Astrocyte (in vitro differentiated cells and primary cell): ENCODE measurements at places on chromosomes 5 and 9. TPM values are rescaled to one million over a fixed set of nuclear protein-coding genes. Genes with fewer than 3 reads are reported as not detected.
A peak's percentile ranks its signal among the peaks of the same experiment; 100 is the strongest.

DNA sequence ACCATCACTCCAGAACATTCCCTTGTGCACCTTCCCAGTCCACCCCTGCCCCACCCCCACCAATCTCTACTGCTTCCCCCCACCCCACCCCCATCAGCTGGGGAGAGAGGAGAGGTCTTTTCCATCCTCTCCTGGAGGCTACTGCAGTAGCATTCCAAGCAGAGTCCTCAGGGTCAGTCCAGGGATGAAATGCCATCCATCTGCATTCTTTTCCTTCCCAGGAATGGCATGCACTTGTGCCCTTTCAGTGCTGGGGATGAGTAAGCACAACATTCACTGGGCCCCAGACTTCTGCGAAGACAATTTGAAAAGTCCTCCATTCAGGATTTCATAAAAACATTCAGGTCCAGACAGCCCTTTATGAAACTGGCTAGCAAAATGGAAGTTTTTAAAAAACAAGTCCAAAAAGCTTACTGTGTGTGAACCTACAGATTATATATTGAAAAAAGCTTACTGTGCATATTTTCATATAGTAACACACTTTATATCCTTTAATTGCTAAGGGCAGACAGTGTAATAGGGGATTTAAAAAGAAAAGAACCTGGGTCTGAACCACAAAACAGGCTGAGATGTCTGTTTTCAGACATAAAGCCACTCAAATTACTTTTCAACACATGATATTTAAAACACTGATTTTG, 50.0 kb upstream of the GOLPH3 start:
- peak; percentile 76 for DNase-seq

DNA sequence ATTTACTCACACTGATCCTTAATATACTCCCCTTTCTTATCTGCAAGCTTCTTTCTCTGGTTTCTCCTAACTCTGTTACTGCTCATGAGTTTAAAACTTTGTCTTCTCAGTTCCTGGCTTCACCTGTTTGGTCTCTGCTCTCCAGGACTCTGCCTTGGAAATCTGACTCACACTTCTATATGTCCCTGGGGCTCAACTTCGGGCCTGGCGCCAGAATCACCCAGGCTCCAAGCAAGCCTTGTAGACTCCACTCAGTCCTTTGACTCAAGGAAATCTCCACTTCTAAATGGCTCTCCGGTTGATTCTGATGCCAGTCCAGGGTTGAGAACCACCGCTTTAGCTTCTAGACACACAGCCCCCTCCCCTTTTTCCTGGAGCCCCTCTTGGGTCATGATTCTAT, 57.8 kb downstream of the TMC1 start:
- DNase-seq = peak; percentile 58

DNA sequence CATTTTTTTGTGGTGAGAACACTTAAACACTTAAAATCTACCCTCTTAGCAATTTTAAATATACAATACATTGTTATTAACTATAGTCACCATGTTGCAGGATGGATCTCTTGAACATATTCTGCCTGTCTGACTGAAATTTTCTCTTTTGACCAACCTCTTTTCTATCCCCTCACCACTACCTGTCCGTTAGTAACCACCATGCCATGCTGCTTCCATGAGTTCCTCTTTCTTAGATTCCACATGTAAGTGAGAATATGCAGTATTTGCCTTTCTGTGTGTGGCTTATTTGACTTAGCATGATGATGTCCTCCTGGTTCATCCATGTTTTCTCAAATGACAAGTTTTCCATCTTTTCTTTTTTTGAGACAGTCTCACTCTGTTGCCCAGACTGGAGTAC, 48.5 kb upstream of the NAA35 start:
- DNase-seq = no peak

The ZNF608 gene
- 57.3 and 61.5 TPM in 2 replicates for total RNA-seq

The KIF20A gene
- 2.7 and 4.7 TPM in 2 replicates for total RNA-seq

- peak; percentile 6 for DNase-seq
These were observed 676.5 kb downstream of the DMRTA1 start for GRCh38 chr9:23123048-23123632.

- DNase-seq = no peak
These were observed 12.8 kb downstream of the CCDC127 start for GRCh38 chr5:204966-205670.

DNA sequence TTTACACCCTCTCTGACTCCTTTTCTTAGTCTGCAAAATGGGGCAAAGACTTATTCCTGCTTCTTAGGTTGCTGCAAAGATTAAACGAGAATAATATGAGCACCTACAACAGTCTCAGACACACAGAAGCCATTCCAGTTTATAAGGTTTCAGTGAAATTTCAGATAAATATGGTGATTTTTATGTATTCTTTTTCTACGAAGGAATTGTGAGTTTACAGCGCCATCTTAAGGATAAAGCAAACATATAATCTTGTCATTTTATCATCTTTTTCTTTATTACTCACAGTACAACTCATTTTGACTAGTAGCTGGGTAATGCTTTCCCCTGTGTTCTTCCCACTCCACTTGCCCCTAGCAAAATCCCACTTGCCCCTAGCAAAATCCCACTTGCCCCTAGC, 29.2 kb upstream of the SMC5 start:
- DNase-seq = peak; percentile 12

DNA sequence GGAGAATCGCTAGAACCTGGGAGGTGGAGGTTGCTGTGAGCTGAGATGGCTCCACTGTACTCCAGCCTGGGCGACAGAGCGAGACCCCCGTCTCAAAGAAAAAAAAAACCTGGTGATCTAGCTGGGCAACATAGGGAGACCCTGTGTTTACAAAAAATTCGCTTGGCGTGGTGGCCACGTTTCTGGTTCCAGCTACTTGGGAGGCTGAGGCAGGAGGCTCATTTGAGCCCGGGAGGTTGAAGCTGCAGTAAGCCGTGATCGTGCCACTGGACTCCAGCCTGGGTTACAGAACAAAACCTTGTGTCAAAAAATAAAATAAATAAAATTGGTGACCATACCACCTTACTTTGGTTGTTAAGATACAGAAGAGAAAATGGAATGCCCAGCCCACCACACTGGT, 1.8 kb upstream of the HNRNPAB start:
- DNase-seq = no peak

The ERP44 gene
- total RNA-seq = 27.0 and 27.5 TPM in 2 replicates

DNA sequence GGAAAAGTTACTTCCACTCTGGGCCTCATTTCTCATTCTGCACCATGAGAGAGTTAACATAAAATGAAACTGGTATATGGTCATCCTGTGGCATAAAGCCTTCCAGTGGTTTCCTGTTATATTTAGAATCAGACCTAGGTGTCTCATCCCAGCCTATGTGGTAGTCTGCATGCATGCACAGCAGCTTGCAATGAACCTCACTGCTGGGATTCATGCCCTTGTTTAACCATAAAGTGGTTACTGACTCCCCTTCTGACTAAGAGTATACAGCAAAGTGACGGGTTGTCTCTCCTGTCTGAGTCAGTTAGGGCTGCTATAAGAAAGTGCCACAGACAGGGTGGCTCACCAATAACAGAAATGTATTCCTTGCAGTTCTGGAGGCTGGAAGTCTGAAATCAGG, 14.7 kb upstream of the TDRD7 start:
- DNase-seq = peak; percentile 6

The CFAP77 gene
- total RNA-seq = 0.36 TPM in 1 of 2 replicates, not detected in the other

DNA sequence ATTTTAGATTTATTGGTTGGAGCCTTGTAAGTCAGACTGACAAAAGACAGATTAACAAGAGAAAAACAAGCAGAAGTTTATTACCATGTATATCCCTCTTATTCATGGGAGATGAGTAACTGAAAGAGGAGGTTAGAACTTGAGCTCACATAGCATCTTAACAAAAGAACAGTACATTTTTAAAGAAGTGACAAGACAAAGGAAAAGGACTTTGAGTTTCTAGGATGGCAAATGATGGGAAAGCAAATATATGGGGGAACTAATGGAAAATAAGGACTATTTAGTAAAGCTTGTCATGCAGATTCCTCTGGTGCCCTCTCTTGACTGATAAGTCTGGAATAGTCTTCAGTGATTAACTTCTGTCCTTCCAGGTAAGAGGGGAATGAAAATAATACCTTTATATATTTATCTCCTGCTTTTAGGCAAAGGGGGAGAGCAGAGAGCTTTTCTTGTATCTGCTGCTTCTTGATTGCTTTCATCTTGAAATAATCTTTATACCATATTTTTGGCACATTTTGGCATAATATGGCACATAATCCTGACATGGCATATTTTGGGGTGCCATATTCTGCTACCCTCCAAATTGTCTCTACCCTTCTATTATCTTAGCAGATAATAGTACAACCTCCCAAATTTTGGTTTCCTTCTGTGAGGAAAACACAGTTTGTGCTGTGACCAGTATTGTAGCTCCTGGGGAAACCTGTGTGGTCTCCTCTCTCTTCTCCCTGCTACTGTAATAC, 206.8 kb downstream of the TMC1 start:
- DNase-seq = no peak

The DDX4 gene
- not detected in 2 replicates for total RNA-seq

- DNase-seq = no peak
These were observed 271.0 kb downstream of the DNAH5 start for GRCh38 chr5:13673511-13673910.

The IPPK gene
- total RNA-seq = 11.3 and 14.1 TPM in 2 replicates

- DNase-seq = no peak
These were observed 21.1 kb downstream of the IRF1 start for GRCh38 chr5:132469380-132470009.

DNA sequence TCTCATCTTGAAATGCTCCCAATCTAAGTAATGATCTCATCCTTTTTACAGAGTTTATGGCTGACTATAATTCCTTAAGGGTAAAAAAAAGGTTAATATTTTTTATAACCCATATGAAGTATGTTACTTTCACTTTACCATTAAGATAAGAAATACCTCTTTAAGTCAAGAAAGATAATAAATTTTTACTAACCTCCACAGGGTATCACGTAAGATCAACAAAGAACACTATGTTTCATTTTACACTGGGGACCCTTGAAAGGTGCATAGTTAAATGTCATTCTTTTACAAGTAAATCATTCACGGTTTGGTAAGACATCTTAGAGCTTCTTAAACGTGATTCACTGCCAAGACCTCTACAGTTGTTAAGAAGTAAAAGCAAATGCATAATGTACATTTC, 472.7 kb upstream of the CDH9 start:
- DNase-seq = no peak

DNA sequence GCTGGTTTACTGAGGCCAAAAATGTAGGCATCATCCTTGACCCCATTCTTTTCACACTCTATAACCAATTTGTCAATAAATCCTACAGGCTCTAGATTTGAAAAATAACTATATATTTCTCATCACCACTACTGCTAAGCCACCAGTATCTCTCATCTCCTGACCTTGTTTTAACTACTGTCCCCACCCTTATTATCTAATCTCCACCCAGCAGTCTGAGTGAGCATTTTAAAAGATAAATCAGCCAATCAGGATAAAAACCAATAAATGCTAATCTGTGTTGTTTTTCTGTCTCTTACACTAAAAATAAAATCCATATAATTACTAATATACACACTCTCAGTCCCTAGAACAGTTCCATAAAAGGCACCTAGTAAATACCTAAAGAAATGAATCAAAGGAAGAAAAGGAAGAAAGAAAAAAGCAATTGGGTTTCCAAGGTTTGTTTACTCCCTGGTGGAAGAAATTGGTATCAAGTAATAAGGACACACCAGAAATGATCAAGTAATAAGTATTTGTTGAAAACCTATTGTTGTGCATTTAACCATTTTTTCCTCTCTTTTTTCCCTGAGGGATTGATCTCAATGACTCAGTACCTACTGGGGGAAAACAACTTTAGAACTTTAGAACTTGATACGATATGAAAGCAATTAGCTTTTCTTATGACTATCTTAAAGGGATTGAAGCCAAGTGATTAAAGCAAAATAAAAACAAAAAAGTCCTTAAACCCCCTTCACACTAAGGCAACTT, 19.3 kb downstream of the MRPS27 start:
- no peak for DNase-seq

The ZER1 gene
- total RNA-seq = 31.0 and 31.9 TPM in 2 replicates

- DNase-seq = no peak
These were observed 3.5 kb upstream of the NEK6 start for GRCh38 chr9:124254261-124254682.

DNA sequence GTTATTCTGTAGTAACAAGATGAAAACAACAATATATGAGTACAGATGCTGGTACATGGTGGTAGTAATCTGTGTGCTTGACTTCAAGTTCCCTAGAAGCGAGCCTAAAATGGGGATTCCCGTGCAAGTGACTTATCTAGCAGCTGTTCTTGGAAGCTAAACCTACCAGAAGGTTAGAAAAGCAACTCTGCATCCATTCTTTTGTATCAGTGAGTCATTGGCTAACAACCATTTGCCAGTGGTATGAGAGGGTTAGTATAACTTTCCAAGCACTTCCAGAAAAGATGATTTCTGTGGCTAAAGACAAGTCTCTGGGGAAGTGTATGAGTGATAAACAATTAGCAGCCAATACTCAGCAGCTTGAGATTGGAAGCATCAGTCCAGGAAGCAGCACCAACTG, 787.7 kb upstream of the CDH6 start:
- DNase-seq = peak; percentile 49
